Osteoblast (primary cell): ENCODE measurements at places on chromosomes 12 and 14. TPM values are rescaled to one million over a fixed set of nuclear protein-coding genes. Genes with fewer than 3 reads are reported as not detected.

DNA sequence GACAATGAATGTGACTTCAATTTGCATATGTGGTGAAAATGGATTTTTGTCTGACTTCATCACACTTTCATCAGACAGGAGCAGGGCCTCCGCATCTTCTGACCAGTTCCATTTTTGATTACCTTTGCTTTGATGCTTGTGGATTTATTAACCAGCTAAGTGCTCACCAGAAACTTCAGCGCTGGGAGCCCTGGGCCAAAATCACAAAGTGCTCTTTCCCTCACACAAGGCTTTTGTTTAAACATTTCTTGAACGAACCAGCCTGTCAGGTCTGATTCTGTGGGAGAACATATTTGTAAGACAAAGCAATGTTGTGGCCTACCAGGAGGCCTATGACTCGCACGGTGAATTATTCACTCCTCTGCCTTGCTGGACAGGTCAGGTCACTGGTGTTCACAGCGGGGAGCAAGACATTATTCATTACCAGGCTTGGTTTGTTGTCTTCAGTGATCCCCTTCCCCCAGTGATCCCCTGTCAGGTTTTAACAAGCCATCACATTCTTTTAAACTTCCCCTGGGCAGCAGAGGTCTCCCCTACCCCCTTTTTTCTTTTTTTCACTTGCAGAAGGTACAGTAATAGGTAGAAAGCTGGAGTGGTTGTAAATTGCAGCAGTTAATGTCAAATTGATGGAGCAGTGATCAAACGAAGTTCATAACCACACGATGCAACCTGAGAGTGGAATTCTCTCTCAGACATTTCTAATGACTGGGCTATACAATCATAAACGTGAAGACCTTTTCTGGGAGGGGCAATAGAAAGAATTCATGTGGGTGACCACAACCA lies 167.5 kb upstream of the PRICKLE1 start:
- peak; percentile 35 for DNase-seq

KRT1 gene
- total RNA-seq: not detected in 2 replicates

DNA sequence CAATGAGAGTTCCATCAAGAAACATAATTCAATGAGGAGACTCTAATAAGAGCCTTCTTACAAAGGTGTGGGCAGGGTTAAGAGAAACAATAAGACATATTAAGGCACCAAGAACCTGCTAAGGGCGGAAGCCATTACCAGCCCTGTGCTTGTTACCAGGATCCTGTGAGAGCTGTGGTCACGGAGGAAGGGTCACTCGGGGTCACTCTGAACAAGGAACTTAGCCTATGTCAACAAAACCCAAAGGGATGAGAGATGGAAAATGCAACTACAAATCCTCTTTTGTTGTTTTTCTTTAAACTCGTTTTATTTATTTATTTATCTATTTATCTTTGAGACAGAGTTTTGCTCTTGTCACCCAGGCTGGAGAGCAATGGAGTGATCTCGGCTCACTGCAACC lies 460.4 kb upstream of the CCDC196 start:
- DNase-seq: no peak

PLXNC1 gene
- total RNA-seq: 3.3 and 3.8 TPM in 2 replicates

GRCh38 chr14:38226366-38226765 lies 18.7 kb downstream of the SSTR1 start:
- no peak for DNase-seq

ABHD12B gene
- total RNA-seq: not detected in 2 replicates

GRCh38 chr12:66379616-66380015 lies 77.3 kb downstream of the HELB start:
- DNase-seq: no peak

TAS2R9 gene
- total RNA-seq: not detected in 2 replicates

GRCh38 chr14:33240466-33240865 lies 301.8 kb downstream of the NPAS3 start:
- no peak for DNase-seq

DNA sequence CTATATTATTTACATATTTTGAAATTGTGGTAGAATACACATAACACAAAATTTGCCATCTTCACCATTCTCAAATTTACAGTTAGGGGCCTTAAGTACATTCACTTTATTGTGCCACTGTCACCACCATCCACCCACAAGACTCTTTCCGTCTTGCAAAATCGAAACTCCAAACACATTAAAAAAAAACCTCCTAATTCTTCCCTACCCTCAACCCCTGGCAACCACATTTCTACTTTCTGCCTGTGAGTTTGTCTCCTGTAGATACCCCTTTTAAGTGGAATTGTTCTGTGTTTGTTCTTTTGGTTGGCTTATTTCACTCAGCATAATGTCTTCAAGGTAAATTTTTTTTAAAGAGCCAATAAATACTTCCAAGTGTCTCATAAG lies 31.6 kb upstream of the AMIGO2 start:
- DNase-seq: no peak

RTL1 gene
- total RNA-seq: not detected in 2 replicates

- no peak for DNase-seq
Observed at GRCh38 chr12:105470601-105471000, 140.1 kb downstream of the C12orf75 start.

DNA sequence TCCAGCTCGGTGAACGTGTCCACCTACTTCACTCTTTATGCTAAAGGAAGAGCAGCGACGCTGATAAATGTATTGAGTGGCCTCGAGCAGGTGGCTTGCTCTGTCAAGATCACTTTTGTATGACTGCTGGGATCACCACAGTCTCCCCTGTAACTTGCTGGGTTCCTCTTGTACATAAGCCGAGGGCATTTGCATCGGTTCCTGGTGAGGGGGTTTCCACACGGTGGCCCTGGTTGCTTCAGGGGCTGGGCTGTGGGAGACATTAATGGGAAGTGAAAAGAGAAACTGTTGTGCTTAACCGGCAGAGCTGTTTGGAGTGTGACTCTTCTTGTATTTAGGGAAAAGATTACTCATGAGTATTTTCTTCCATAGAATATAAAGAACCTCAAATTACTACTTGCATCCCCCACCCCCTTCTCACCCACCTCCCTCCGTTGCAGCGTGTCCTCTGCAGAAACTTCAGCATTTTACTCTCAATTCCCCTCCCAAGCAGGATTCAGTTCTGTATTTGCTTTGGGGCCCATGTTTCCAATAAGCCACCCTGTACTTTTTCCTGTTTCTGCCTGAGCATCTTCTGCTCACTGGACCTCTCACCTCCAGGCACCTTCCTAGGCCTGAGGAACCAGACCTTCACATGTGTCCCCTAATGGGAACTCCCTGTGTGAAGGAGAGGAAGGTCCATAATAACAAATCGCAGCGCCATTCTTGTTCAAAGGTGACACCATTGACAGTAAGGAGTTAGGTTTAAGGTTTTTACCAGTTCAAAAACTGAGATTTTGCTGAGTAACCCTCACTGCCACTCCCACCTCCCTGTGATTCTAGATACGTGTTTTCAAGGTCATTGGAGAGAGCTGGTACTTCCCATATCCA lies 187.0 kb downstream of the ETV6 start:
- DNase-seq: no peak

KRAS gene
- 18.5 and 23.9 TPM in 2 replicates for total RNA-seq

- peak; percentile 68 for DNase-seq
Observed at GRCh38 chr12:75489613-75490210, 9.2 kb downstream of the GLIPR1 start.

GRCh38 chr12:131537267-131537958 lies 173.5 kb upstream of the SFSWAP start:
- DNase-seq: no peak

DNA sequence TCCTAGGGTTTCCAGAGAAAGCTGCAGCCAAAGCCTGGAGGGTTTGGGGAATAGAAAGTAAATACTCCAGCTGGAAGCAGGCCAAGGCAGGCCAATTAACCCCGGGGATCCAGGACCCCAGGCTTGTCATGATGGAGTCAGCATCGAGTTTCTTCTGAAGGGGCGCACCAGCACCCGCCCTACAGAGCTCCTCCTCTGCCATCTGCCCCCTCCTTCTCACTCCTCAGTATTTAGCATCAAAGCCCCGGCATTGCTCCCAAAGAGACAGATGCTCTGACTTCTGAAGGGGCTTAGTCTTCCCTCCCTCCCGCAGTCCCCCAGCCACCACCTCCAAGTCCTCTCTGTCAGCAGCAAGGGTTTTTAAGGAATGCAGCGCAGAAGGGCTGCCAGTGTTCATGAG lies 285.1 kb upstream of the NOS1 start:
- peak; percentile 13 for DNase-seq
